ENCODE measurements at places on chromosomes 16 and 17. TPM values are rescaled to one million over a fixed set of nuclear protein-coding genes. Genes with fewer than 3 reads are reported as not detected.

DNA sequence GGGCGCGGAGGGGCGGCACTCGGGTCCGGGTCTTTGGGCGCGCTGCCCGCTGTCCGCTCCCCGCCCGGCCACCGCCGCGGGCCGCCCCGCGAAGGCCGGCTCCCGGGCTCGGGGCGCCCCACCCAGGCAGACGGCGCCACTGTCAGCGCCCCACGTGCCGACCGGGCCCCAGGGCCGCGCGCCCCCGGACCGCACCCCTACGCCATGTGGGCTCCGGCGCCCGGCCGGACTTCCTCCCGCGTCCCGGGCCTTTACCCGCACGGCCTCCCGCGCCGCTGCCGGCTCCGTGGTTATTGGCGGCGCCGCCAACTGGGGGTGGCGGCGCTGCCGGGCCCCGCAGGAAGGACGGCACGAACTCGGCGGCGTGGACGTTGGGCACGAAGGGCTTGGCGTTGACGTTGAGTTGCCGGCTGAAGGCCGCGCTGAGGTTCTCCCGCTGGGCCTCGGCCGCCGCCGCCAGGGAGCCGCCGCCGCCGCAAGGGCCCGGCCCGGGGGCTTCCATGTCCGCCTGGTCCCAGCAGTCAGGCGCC is 577 bp downstream of the GSPT1 start:
- DNase-seq, result peak; percentile 2

DNA sequence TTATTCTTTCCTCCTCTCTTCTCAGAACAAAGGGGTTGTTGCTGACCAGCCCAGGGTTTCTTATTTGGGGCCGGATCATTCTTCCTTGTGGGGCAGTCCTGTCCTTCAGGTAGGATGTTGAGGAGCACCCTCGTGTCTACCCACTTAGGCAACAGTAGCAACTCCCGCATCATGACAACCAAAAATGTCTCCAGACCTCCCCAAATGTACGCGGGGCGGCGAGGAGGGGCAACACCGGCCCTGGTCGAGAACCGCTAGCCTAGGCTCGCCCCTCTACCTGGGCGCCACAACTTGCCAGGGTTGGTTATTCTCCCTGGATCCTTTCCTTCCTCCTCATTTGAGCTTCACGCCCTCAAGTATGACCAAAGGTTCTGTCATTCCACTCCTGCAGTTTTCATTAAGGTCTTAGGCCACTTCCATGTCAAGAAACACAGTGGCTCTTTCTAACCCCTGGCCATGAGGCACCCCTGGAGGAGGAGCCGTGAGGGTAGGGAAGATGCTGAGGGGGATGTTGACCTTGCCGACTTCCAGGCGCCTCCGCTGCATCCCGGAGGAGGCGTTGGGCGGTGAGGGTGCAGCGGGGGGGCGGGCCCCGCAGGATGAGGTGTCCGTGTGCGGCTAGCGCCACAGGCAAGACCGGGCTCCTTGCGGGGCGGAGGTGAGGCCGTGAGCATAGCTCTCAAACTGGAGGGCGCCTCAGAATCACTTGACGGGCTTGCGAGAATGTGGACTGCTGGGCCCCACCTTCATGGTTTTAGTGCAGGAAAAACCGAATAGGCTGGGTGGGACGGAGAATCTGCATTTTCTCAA is 712 bp upstream of the SPECC1 start:
- DNase-seq, result peak; percentile 46

DNA sequence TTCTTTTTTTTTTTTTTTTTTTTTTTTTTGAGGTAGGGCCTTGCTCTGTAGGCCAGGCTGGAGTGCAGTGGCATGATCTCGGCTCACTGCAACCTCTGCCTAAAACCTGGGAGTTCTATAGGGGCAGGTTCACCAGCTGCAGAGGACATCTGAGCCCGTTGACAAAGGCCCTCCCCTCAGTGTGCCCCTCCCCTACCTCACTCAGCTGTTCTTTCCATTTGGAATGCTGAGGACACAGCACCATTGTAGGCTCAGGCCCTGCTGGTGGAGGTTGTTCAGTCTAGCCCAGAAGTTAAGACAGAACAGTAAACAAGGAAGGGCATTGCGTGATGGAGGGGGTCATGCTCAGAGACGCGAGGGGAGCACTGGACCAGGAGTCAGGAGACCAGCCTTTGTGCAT is 21.8 kb upstream of the KIF19 start:
- no peak for DNase-seq

GRCh38 chr17:47896672-47897490 is 845 bp downstream of the SP2 start:
- peak; percentile 14 for DNase-seq

- peak; percentile 34 for DNase-seq
Measured at GRCh38 chr17:66964930-66965800, 658 bp downstream of the CACNG4 start.

The PITPNM3 gene
- total RNA-seq, result 7.1 TPM
